ENCODE measurements at places on chromosomes 5 and 9.

GRCh38 chr9:128389395-128390149 lies 18.4 kb downstream of the URM1 start:
- no peak for DNase-seq

DNA sequence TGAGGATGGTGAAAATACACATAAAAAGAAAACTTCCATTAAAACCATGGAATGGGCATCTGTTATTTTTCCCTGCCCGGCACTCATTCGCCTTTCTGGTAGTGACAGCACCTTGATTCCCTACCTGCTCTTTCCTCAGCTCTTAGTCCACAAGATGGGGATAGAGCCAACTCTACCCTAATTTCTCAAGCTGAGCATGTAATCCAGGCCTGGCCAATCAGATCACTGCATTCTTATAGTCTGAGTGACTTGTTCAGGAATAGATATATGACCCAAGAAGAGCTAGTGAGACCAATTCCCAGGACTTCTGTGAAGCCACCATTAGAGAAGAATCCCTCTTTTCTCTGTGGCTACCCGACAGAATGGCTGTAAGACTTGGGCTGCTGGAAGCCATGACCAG lies 58.1 kb downstream of the TSSK1B start:
- no peak for DNase-seq

DNA sequence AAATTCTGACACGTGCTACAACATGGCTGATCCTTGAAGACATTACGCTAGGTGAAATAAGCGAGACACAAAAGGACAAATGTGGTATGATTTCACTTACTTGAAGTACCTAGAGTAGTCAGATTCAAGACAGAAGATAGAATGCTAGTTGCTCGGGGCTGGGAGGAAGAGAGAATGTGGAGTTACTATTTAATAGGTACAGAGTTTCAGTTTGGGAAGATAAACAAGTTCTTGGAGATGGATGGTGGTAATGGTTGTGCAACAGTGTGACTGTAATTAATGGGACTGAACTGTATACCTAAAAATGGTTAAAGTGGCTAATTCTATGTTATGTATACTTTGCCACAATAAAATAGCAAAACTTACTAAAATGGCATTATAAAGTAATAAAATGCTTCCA lies 34.4 kb downstream of the PAM start:
- no peak for DNase-seq

- no peak for DNase-seq
These were observed 20.1 kb downstream of the CLPTM1L start for GRCh38 chr5:1324719-1325190.

DNA sequence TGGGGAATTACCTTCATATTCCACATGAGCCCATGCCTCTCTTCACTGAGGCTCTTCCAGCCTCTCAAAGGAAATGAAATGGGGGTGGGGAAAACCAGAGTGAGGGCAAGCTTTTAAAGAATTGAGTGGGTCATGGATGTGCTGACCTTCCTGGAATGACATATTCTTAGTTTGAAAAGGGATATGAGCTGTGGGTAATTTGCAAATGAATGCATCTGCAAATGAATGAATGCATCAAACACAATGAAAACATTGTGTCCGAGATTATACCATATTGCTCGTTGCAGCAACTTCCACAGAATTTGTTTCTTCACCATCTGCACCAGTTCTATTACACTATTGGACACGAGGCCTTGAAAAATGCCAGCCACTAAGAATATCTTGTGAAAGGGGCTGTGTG lies 198.6 kb upstream of the CDH6 start:
- no peak for DNase-seq

- peak; percentile 6 for DNase-seq
These were observed 929.6 kb upstream of the WWC1 start for GRCh38 chr5:167361795-167362194.

DNA sequence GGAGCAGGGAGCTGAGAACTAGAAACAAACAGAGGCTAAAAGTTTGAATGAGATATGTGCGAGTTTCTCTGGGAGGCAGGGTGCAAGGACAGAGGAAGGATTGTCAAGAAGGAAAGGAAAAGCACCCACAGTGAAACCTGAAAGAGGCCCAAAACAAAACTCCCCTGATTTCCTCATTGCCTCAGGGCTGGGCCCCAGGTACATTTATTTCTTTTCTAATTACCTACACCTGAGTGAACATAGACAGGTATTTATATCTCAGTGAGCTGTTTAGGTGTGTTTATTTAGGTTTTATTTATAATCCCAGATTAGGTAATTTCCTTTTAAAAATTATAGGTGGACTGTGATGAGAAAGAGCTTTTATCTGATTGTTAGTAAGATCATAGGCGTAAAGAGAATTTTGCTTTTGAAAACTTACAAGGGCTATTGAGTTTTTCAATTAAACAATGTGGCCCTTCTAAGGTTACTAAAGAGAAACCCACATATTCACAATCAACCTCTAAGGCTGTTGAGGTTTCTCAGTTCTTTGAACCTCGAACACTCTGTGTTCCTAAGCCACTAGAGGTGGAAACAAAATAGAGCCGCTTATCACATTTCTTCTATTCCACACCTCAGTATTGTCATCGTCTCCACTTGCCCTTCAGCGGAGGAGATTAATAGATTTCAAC lies 344.8 kb downstream of the ZNF608 start:
- no peak for DNase-seq

GRCh38 chr9:127863191-127863621 lies 8.7 kb upstream of the ENG start:
- no peak for DNase-seq

GRCh38 chr9:19677924-19678323 lies 110.9 kb downstream of the SLC24A2 start:
- DNase-seq: no peak

GRCh38 chr5:7214906-7215416 lies 181.0 kb upstream of the ADCY2 start:
- no peak for DNase-seq

GRCh38 chr5:54904425-54904824 lies 81.0 kb downstream of the ESM1 start:
- peak; percentile 37 for DNase-seq

DNA sequence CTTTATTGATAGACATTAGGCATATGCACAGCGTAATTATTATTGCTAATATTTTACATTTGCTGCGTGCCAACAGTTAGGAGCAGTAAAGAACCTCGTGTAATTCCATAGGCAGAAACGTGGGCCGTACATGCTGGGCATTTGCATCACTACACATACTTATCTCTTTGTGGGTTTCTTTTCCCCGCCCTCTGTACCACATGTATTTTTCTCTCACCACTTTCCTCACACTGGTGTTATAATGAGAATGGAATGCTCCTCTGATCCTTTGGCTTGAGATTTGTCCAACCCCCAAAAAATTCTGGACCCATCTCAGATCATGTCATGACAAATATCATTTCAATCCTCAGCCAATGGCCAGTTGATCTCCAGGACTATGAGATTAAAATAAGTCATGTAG lies 1952.6 kb upstream of the WWC1 start:
- DNase-seq: no peak

Data from kidney (tissue), 22 donors.